Activated CD4-positive, alpha-beta T cell treated with anti-CD3 and anti-CD28 coated beads, Interleukin-2, amount 50 U/mL, for 1 hour (primary cell): ENCODE measurements at places on chromosomes 11 and 22.

GRCh38 chr22:30033137-30033536 lies 47.1 kb upstream of the HORMAD2 start:
- no peak for DNase-seq

DNA sequence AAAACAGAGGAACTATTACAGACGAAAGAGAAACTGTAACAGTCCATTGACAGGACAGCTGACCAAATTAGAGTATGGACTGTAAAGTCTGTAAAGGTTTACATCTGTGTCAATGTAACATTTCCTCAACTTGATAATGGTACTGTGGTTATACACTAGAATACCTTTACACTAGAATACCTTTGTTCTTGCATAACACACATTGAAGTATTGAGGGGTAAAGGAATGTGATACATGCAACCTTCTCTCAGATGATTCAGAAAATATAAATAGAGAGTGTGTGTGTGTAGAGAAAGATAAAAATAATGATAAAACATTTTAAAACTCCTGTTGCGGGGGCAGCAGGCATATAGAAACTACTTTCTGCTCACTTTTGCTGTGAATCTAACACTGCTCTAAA lies 5.6 kb upstream of the EEF1G start:
- no peak for DNase-seq

- DNase-seq: no peak
Observed at GRCh38 chr22:20531404-20532201, 24.2 kb downstream of the MED15 start.

DNA sequence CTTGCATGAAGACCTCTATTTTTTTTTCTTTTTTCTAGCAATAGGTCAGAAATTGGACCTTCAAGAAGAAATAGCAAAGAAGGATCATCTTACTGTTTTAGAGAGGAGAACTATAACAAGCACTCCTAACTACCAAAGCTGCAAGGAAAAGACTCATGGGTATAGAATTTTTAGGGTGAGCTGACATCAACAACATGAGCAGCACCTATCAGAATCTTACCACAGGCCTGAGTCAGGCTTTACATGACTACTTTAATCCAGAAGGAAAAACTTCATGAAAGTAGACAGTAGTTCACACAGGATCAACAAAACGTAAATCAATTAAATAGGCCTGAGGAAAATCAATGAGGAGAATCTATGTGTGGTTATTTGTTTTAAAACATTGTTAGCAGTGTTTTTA lies 130.5 kb downstream of the FAM76B start:
- DNase-seq: no peak

DNA sequence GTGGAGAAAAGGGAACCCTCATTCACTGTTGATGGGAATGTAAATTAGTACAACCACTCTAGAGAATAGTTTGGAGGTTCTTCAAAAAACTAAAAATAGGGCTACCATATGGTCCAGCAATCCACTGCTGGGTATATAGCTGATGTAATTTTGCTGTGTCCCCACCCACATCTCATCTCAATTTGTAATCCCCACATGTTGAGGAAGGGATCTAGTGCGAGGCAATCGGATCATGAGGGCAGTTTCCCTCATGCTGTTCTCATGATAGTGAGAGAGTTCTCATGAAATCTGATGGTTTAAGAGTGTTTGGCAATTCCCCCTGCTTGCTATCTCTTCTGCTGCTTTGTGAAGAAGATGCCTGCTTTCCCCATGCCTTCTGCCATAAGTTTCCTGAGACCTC lies 17.1 kb upstream of the OR52M1 start:
- DNase-seq: no peak

DNA sequence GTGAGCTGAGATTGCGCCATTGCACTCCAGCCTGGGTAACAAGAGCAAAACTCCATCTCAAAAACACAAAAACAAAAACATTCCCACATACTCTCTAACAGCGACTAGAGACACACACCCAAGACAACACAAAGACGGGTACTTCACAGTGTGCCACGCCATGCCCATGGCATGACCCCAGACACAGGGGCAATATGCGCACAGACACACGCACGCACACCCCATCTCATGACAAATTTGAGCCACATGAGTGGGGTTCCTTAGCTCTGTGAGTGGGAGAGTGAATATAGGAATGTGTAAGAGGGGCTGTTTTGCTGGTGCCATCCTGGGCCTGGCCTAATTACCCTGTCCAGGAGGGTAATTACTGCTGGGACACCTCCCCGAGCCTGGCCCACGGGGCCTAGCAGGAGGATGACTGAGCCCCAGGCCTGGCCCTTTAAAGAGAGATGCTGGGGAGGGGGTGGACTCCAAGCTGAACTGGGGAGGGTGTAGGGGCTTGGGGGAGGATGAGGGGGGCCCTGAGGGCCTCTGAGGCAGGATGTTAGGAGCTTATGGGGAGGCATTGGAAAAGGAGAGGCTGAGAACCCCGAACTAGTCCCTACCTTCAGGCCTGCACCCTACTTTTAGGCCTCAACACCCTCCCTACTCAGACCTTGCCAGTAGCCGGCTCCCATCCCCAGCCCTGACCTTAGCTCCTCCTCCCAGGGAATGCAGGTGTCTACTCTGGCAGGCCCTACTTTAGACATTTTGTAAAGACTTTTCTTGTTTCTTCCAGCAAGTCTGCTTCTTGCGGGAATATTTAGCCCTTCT lies 1.5 kb downstream of the LTBP3 start:
- DNase-seq: no peak

GRCh38 chr11:129144256-129144655 lies 47.9 kb downstream of the ARHGAP32 start:
- no peak for DNase-seq

- no peak for DNase-seq
Observed at GRCh38 chr22:37848587-37849088, 581 bp upstream of the EIF3L start.

DNA sequence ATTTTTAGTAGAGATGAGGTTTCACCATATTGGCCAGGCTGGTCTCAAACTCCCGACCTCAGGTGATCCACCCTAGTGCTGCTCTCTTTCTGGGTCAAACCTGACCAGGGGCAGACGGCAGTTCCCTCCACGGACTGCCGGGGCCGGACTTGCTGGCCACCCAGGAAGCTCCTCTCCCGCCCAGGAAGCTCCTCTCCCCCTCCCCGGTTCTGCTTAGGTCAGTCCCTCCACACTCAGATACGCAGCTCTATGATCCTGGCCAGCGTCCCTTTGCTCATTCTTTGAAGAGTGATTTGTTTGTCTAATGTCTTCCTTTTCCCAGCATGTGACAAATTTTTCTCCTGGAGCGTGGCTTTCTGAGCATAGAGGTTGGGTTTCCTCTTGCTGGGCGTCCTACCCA lies 125.3 kb upstream of the B3GAT1 start:
- DNase-seq: no peak

DNA sequence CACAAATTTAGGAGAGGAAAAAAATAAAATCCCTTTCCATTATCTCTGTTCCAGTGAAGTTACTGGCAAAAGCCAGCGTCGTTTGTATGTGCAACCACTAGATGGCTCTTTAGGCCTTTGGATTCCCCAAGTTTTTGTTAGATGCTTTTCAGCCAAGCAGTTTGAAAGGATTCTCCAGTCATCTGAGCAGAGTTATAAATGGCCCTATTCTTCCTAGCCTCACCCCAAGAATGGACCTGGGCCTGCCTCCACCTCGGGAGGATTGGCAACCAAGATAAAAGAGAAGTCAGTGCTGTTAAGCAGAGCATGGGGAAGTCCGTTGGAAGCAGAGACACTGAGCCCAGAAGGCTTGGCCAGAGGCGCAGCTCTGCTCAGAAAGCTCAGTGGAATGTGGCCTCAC lies 15.4 kb downstream of the FAM181B start:
- no peak for DNase-seq

DNA sequence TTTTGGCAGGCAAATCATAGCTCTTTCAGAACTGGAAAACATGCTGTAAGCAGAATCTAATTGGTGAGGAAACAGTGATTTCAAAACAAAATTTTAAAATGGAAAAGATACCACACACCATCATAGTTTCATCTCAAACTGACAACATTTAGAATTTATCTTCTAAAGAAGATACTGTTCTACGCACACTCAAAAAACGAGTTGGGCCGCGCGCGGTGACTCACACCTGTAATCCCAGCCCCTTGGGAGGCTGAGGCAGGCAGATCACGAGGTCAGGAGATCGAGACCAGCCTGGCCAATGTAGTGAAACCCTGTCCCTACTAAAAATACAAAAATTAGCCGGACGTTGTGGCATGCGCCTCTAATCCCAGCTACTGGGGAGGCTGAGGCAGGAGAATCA lies 44.2 kb upstream of the ADSL start:
- DNase-seq: no peak

GRCh38 chr11:82874646-82875523 lies 25.3 kb downstream of the PRCP start:
- DNase-seq: no peak

GRCh38 chr22:24695561-24696511 lies 78.7 kb downstream of the PIWIL3 start:
- DNase-seq: no peak
